ENCODE measurements at places on chromosomes 7 and 10. TPM values are rescaled to one million over a fixed set of nuclear protein-coding genes. Genes with fewer than 3 reads are reported as not detected.

The MMP21 gene
- not detected for polyA plus RNA-seq

The OR13A1 gene
- polyA plus RNA-seq, result 0.29 TPM

The DRGX gene
- not detected for polyA plus RNA-seq

The TCAF2 gene
- polyA plus RNA-seq, result 8.3 TPM

The RSU1 gene
- 132 TPM for polyA plus RNA-seq

The CYP2C19 gene
- polyA plus RNA-seq, result not detected

The LRRN3 gene
- 18.8 TPM for polyA plus RNA-seq

The OR2A42 gene
- polyA plus RNA-seq, result not detected

The VCL gene
- 43.7 TPM for polyA plus RNA-seq

The UNCX gene
- polyA plus RNA-seq, result not detected

The CFAP58 gene
- polyA plus RNA-seq, result not detected

The CYP3A5 gene
- polyA plus RNA-seq, result 0.16 TPM

GRCh38 chr7:138889582-138890498 lies 91.3 kb downstream of the KIAA1549 start:
- H3K4me1 ChIP-seq, result peaks cover 4% of the 10 kb centered on the region
- H3K27ac ChIP-seq, result no peak overlapping the region
- peaks cover 8% of the 10 kb centered on the region for H3K27me3 ChIP-seq
- H3K36me3 ChIP-seq, result no peaks in the 10 kb centered on the region
- H3K4me3 ChIP-seq, result no peak overlapping the region

- H3K36me3 ChIP-seq, result no peaks in the 10 kb centered on the region
- H3K4me1 ChIP-seq, result no peaks in the 10 kb centered on the region
- H3K4me3 ChIP-seq, result no peak overlapping the region
- no peak overlapping the region for H3K27ac ChIP-seq
- DNase-seq, result no peak
Observed at GRCh38 chr10:126065751-126066377, 169.5 kb downstream of the FANK1 start.

GRCh38 chr7:37815671-37816371 lies 32.6 kb upstream of the NME8 start:
- H3K27ac ChIP-seq, result no peak overlapping the region
- DNase-seq, result no peak
- H3K36me3 ChIP-seq, result no peaks in the 10 kb centered on the region
- H3K4me3 ChIP-seq, result no peak overlapping the region
- no peaks in the 10 kb centered on the region for H3K4me1 ChIP-seq
- H3K27me3 ChIP-seq, result no peaks in the 10 kb centered on the region

GRCh38 chr7:105675934-105676371 lies 94.7 kb upstream of the EFCAB10 start:
- H3K27ac ChIP-seq, result no peak overlapping the region
- DNase-seq, result peak; percentile 88
- H3K4me3 ChIP-seq, result no peak overlapping the region
- peaks cover 63% of the 10 kb centered on the region for H3K4me1 ChIP-seq

GRCh38 chr7:131279044-131279443 lies 48.6 kb upstream of the MKLN1 start:
- no peaks in the 10 kb centered on the region for H3K27me3 ChIP-seq
- no peak for DNase-seq
- H3K4me3 ChIP-seq, result no peak overlapping the region
- no peaks in the 10 kb centered on the region for H3K36me3 ChIP-seq
- H3K27ac ChIP-seq, result no peak overlapping the region
- no peaks in the 10 kb centered on the region for H3K4me1 ChIP-seq

DNA sequence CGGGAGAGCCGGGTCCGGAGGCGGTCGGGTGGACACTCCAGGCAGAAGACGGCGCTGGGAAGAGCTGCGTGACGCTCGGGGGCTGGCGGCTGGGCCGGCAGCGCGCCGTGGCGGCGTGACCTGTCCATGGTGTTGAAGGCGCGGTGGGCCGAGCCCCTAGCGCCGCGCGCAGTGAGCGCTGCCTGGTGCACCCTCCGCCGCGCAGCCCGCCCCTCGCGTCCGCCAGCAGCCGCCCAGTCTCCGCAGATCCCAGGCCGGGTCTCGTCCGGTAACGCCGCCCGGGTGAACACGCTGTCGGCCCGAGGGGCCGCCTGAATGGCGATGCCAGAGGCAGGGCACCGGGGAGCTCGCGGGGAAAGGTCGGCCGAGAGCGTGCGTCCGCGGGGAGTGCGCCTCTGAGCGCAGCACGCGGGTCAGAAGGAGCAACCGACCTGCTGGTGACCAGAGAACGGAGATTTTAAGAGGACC lies 657 bp upstream of the TMEM178B start:
- H3K4me1 ChIP-seq, result peaks cover 13% of the 10 kb centered on the region
- DNase-seq, result no peak
- no peaks in the 10 kb centered on the region for H3K36me3 ChIP-seq
- peak overlapping the region; percentile 37 for H3K4me3 ChIP-seq

DNA sequence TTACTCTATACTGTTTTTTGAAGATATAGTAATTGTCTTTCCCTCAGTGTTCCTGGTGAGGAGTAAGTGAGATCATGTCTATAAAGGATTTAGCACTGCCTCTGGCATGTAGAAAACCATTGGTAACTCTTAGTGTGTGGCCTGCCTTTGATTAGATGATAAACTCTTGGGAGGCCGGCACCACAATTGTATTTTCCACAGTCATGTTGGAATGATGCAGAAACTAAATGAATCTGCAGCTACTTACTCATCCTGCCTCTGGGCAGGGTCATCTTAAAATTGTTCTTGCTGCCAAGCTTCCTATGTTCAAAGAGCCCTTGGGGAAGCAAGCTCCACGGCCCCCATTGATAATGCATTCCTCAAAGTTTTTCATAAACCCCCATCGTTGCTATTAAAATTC lies 204.6 kb downstream of the ANKRD7 start:
- DNase-seq, result no peak
- no peak overlapping the region for H3K4me3 ChIP-seq
- no peak overlapping the region for H3K27ac ChIP-seq
- no peaks in the 10 kb centered on the region for H3K27me3 ChIP-seq
- no peaks in the 10 kb centered on the region for H3K36me3 ChIP-seq
- H3K4me1 ChIP-seq, result no peaks in the 10 kb centered on the region

DNA sequence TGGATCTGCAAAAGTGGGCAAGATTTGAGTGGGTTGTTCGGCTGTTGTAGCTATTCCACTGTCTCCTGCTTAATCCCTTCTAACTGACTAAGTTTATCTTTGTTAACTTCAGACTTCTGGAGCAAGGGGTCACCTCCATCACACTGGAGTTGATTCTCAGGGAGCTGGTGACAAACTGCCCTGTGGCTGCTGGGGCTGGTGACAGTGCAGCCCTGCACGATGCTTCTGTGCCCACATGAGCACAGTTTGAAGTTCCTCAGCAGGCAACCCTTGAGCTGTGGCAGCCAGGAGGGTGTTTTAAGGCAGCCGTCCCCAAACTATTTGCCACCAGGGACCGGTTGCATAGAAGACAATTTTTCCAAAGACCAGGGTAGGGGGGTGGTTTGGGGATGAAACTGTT lies 40.5 kb downstream of the ADRB1 start:
- no peaks in the 10 kb centered on the region for H3K36me3 ChIP-seq
- H3K4me1 ChIP-seq, result no peaks in the 10 kb centered on the region
- H3K4me3 ChIP-seq, result no peak overlapping the region

GRCh38 chr7:8255680-8256655 lies 6.0 kb downstream of the ICA1 start:
- no peak overlapping the region for H3K4me3 ChIP-seq
- H3K4me1 ChIP-seq, result no peaks in the 10 kb centered on the region
- H3K27ac ChIP-seq, result no peak overlapping the region
- DNase-seq, result no peak
- H3K27me3 ChIP-seq, result no peaks in the 10 kb centered on the region

DNA sequence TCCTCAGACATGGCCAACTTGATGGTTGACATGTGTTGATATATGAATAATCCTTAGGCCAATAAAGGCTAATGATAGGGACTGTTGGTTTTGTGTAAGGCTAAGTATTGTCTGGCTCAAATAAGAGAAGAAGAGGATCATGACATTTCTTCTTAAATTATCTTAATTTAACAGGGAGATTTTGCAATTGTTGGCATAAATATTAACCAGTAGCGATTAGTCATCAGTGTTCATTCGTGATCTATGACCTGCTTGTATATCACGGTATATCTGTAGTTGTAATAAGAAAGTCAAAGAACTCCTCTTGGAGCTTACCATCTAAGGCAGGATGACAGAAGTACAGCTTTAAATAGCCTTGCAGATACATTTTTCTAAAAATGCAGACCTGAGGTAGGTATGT lies 196.4 kb downstream of the CREB5 start:
- H3K27ac ChIP-seq, result no peak overlapping the region
- no peak for DNase-seq
- no peaks in the 10 kb centered on the region for H3K36me3 ChIP-seq
- H3K27me3 ChIP-seq, result no peaks in the 10 kb centered on the region

DNA sequence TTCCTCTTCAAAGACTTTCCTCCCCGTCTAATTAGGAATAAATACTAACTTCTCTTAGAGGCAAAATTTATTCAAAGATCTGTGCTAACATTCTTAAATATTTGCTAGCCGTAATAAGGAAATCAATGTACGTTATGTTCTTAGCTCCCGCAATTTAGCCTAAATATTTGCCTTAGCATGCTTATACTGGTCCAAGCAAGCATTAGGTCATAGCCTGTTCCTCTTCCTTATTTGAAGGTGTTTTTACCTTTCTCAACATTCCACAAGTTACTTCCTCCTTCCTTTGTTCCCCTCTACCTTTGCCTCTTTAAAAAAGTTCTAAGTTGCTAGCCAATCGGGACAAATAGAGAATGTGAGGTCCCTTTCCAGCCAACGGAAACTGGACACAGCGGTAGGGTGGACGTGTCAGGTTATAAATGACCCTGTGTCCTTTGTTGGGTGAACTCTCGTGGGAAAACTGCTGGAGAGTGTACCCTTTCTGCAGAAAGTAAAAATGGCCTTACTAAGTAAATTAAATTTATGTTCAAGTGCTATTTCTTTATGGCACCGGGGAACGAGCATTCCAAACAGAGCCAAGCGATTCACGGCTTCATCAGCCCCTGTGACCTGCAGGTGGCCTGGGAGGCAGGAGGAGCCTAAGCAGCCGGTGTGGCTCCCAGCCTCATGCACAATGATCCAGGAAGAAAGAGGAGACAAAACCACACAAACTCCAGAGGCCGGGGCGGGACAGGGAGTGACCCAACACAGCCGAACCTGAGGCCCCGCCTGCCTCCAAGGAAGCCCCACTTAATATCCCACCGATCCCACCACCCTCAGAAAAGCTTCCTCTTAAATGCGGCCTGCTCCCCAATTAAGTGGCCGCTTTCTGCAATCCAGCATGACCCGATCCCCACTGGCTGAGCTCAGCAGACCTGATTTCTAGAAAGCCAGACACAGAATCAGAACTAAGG lies 67.0 kb downstream of the ZRANB1 start:
- no peak overlapping the region for H3K4me3 ChIP-seq
- H3K27ac ChIP-seq, result no peak overlapping the region
